ENCODE measurements at places on chromosomes 1 and 21. TPM values are rescaled to one million over a fixed set of nuclear protein-coding genes. Genes with fewer than 3 reads are reported as not detected.

DNA sequence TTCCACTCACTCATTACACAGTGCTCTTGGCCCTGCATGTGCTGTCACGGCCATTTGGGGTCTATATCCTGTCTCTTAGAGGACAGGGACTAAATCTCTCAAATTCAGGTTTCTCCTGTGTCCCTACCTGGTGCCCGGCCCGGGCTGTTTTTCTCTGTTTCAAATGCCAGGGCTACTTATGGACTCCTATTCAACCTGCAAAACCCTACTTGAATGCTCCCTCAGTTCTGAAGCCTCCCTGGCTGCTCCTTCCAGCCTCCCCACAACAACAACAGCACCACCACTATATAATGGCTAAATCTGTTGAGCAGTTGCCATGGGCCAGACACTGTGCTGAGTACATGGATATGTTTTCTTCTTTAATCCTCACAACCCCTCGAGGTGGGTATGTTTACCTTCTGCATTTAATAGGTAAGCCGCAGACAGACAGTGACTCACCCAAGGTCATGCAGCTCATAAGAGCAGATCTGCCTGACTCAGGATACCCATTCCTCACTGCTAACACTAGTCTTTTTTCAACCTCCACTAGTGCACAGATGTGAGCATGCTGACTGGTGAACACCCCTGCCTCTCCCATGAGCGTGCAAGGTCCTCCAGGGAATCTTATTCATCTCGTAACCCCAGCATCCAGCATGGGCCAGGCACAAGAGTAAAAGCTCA lies 29.9 kb downstream of the DHRS3 start:
- DNase-seq: no peak

- DNase-seq: no peak
Measured at GRCh38 chr1:96104506-96104905, 617.1 kb upstream of the PTBP2 start.

CAPN9 gene
- not detected for total RNA-seq

DNA sequence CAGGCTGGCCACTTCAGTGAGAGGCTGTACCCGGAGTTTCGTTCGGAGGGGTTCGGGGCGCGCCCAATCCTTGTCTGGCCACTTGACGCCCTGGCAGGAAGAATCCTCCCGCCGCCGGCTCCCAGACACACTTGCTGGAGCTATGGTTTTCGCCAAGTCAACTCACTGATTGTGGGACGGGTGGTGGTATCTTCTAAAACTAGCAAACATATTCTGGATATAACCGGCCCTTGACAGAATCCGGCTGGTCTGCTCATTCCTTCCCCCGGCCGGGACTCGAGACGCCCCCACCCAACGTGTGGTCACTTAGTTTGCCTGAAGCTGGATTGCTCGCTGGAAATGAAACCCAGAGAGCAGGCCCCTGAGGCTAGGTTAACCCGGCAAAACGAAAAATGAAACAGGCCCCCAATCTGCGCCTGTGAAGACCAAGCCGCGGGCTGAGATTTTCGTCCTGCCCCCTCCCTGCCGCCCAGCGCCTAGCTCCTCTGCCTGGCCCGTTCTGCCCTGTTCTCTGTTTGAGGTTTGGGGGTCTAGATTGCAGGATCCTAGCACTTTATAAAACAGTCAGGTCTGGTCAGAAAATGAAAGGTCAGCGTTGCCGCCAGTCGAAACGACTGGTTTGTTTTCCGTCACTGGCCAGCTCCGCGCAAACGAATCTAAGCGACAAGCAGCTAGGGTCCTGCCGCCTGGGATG lies 4.6 kb downstream of the GFI1 start:
- no peak for DNase-seq

SLC45A3 gene
- total RNA-seq: 5.3 TPM

GRCh38 chr1:167357305-167357704 lies 136.6 kb downstream of the POU2F1 start:
- DNase-seq: peak; percentile 95

DNA sequence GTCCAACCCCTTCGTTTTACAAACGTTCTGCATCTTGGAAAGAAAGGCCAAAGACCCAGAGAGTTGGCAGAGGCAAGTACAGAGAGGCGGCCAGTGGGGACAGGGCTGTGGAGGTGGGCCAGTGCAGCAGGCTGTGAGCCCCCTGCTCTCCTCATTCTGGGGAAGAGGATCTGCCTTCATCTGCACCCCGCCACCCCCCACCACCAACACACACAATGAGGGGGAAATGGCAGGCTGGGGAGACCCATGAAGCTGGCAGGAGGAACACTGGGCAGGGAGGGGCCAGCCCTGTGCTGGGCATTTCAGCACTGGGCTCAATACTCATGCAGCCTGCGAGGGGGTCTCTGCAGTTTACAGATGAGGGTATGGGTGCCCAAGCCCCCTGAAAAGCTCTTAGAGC lies 14.6 kb downstream of the STMN1 start:
- DNase-seq: no peak
